ENCODE measurements at places on chromosomes 12 and 14. TPM values are rescaled to one million over a fixed set of nuclear protein-coding genes. Genes with fewer than 3 reads are reported as not detected.

ACSM4 gene
- total RNA-seq = not detected

ZNF84 gene
- 3.2 TPM for total RNA-seq

PRR4 gene
- total RNA-seq = 9.3 TPM

FAM181A gene
- total RNA-seq = not detected

ST8SIA1 gene
- total RNA-seq = not detected

SERPINA4 gene
- total RNA-seq = not detected

RIPK3 gene
- not detected for total RNA-seq

AICDA gene
- not detected for total RNA-seq

CLEC4C gene
- total RNA-seq = not detected

SLC4A8 gene
- 4.2 TPM for total RNA-seq

ANAPC7 gene
- 112 TPM for total RNA-seq

TARBP2 gene
- 82.0 TPM for total RNA-seq

RIMBP2 gene
- not detected for total RNA-seq

SLC25A29 gene
- total RNA-seq = 52.8 TPM

MAP1LC3B2 gene
- not detected for total RNA-seq

SLC25A47 gene
- not detected for total RNA-seq

TSPAN8 gene
- total RNA-seq = 1.3 TPM

HCAR2 gene
- total RNA-seq = 0.17 TPM

KLHDC1 gene
- total RNA-seq = 0.07 TPM

RNU7-1 gene
- total RNA-seq = not detected

MOAP1 gene
- total RNA-seq = 10.3 TPM

CDH24 gene
- total RNA-seq = 16.4 TPM

PTPN6 gene
- 22.5 TPM for total RNA-seq

CLEC14A gene
- not detected for total RNA-seq

BICDL1 gene
- total RNA-seq = 5.8 TPM

CABP1 gene
- not detected for total RNA-seq

ADAM21 gene
- 0.80 TPM for total RNA-seq

CLEC12A gene
- total RNA-seq = not detected

SAMD15 gene
- 1.2 TPM for total RNA-seq

SLC2A14 gene
- total RNA-seq = not detected

ITGA5 gene
- 38.2 TPM for total RNA-seq

DPPA3 gene
- total RNA-seq = not detected

CNTN1 gene
- not detected for total RNA-seq

NKX2-8 gene
- total RNA-seq = not detected

VWF gene
- total RNA-seq = not detected

LRTM2 gene
- not detected for total RNA-seq

NEUROD4 gene
- total RNA-seq = not detected

NKX2-1 gene
- not detected for total RNA-seq

PTPRQ gene
- 0.07 TPM for total RNA-seq

KRT79 gene
- 0.46 TPM for total RNA-seq

CYP27B1 gene
- 8.6 TPM for total RNA-seq

DNAI7 gene
- not detected for total RNA-seq

CMTM5 gene
- not detected for total RNA-seq

KLRC3 gene
- total RNA-seq = not detected

DIO2 gene
- total RNA-seq = 2.0 TPM

Data from PC-3 (cell line).